ENCODE measurements at places on chromosomes 2 and 18. TPM values are rescaled to one million over a fixed set of nuclear protein-coding genes. Genes with fewer than 3 reads are reported as not detected.

- DNase-seq, result no peak
Measured at GRCh38 chr18:42745931-42746330, 369.6 kb downstream of the RIT2 start.

The PCARE gene
- not detected for total RNA-seq

DNA sequence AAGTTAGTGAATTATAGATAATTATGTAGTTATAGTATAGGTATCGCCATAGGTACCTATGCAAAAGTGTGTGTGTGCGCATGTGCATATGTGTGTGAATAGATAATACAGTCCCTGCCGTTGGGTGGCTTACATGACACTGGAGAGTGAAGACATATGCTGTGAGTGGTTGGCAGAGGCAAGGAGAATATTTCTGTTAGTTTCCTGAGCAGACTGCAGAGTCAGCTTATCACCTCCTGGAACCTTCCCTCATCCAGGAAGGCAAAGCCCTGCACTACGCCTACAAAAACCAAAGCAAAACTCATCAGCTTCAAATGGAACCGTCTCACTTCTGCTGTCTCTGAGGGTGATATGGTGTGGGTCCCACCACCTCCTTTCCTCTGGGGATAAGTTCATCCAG is 181.9 kb downstream of the LRRTM1 start:
- DNase-seq, result no peak

GRCh38 chr18:77255426-77256105 is 5.9 kb downstream of the GALR1 start:
- no peak for DNase-seq

DNA sequence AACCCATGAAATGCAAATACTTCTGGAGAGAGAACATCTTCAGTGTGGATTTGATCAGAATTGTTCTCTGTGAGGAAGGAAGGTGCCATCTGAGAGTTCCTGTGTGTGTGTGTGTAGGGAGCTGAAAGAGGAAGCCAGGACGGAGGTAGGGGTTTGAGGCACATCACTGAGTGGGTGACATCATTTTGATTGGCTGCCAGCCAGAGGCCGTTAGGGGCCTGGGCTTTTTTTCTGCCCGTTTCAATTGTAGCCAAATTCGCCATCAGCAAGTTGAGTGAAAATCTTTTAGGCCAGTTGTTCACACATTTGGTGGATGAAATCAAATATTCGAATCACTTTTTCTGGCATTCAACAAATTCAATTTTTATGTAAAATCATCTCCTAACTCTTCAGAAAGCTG is 48.9 kb downstream of the TSN start:
- no peak for DNase-seq

The CNRIP1 gene
- 0.11 TPM for total RNA-seq

The TMEM18 gene
- total RNA-seq, result 23.3 TPM

DNA sequence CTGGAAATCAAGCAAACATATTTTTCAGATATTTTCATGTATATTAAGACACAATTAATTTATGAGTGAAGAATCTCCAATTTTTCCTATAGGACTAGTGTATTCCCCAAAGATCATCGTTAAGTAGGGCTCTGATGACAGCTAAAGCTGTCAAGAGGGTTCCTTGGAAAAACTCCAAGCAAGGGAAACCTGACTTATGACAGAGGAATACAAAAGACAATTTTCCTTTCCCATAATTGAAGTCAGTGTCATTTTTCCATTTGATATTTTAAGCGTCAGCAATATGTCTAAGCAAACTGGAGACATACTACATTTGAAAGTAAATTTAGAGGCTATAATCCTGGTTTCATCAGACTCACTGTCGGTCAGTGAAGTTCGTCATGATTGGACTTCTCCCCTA is 36.1 kb downstream of the RIT2 start:
- DNase-seq, result no peak

- no peak for DNase-seq
Measured at GRCh38 chr18:13452388-13452811, 233.8 kb downstream of the LDLRAD4 start.

GRCh38 chr2:239331560-239331959 is 69.3 kb downstream of the HDAC4 start:
- no peak for DNase-seq

GRCh38 chr2:38933653-38934052 is 44.0 kb downstream of the ARHGEF33 start:
- DNase-seq, result no peak

DNA sequence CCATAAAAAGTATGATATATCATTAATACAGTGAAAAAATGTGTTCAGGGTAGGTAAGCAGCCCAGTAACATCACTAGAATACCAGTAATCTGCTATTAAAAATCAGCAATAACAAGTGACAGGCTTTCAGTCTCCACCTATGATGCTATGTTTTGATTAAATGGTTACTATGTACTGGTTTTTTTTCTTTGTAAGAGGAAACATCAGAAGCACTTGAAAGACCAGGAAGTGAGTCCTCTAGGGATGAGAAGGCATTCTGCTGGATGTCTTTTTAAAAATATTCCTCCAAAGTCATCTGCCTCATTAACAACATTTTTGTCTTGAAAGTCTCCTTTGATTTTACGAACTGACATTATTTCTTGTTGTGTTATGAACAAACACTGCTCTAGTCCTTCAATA is 136.0 kb upstream of the FAM98A start:
- no peak for DNase-seq

Measured in CD8-positive, alpha-beta memory T cell (primary cell).